CD8-positive, alpha-beta memory T cell (primary cell): ENCODE measurements at places on chromosomes 3 and 15.

GRCh38 chr3:197996855-197997254 is 36.8 kb downstream of the LMLN start:
- DNase-seq, result no peak

- no peak for DNase-seq
These were observed 272.3 kb downstream of the UBE2E2 start for GRCh38 chr3:23475446-23475845.

GRCh38 chr3:46489381-46489780 is 8.4 kb upstream of the RTP3 start:
- DNase-seq, result no peak

DNA sequence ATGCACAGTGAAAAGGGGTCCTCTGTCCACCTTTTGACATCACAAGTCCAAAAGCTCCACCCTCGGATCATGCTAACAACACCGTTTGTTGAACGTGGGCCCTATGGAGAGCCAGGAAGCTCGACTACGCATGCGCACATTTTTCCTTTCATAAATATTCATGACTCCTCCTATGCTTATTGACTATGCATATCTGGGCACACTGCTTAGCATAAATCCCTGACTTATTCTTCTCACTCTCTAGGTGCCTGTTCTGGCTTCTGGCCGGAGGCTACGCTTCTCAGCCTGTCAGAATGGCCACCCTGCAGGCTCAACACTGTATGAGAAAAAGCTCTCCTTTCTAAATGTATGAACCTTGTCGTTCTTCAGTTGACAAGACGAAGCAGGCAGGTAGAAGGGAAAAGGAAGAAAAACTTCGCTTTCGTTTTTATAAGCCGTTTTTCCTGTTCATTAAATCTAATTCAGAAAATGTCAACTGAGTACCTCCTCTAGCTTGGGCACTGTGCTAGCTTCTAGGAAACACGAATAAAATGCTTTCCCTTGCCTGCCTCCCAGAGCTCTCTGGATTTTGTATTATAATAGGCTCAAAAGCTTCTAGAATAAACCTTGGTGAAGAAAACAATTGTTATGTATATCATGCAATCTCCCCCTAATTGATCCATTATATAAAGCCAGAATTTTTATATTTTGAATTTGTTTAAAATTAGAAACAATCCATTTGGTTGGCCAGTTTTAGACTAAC is 207.7 kb downstream of the ATP10A start:
- no peak for DNase-seq

DNA sequence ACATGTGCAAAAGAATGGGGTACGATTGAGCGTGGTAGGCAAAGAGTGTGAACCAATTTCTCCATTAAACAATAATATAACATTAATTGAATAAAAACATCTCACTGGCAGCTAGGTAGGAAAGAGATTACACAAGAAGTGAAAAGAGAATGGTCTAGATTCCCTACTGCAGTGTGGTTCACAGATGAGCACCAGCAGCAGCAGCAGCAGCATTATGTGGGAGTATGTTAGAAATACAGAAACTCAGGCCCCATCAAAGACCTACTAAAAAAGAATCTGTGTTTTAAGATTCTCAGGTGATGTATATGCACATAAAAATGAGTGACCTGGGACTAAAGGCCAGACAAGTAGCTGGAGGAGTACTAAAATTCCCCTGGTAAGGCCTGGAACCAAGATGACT is 118.2 kb downstream of the ADAM10 start:
- no peak for DNase-seq

- DNase-seq, result no peak
These were observed 63.3 kb downstream of the ZNF106 start for GRCh38 chr15:42427429-42428223.

- DNase-seq, result no peak
These were observed 5.6 kb upstream of the ISLR start for GRCh38 chr15:74167891-74168331.
